COR-L47 (cell line): ENCODE measurements at places on chromosomes 2 and 18.

- no peak for DNase-seq
Measured at GRCh38 chr2:134717286-134718022, 1.3 kb downstream of the TMEM163 start.

DNA sequence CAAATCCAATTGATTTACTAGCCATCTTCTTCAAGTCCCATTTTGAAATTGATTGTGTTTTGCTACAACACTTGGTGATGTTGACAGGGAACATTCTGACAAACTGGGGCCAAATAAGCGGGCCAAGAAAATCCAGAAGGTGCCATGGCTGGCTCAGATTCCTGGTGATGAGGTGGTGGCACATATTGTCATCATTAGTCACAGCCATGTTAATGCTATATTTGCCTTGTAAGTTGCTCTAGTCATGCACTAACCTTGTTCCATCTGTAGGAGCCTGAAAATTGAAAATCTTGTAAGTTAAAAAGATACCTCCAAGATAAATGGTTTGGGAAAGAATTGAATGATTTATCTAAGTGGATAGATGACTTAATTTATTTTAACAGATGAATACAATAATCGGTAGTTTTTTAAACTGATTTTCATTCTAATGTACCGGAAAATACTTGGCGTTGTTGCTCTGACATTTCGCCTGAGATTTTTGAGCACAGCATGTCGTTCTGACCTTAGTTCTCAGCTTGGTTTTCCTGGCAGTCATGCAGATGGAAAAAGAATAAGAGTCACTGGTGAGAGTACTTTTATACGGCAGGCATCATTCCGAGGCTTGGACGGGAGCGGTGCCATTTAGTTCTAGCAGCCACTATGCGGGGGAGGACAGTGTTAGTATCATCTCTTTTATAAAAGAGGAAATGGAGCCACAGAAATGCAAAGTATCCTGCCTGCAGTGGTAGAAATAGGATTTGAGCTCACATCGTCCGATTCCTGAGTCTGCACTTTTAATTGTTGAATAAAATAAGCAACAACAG lies 133.9 kb downstream of the ZNF532 start:
- no peak for DNase-seq

DNA sequence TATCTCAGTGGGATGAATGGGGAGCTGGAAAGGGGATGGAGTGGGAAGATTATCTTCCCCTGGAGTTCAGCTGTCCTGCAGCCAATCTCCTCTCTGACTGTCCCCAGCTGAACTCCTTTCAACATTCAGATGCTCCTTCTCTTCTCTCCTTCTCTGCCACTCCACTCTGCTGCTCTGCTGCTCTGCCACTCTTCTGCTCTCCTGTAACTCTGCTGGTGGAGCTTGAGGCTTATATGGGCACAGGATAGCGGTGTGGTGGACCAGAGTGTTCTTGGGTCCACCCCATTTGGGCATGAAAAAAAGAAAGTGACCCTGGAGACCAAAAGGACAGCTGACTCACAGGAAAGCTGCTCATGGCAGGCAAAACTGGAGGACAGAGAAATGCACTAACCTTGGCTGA lies 26.6 kb downstream of the FAHD2B start:
- DNase-seq, result no peak

DNA sequence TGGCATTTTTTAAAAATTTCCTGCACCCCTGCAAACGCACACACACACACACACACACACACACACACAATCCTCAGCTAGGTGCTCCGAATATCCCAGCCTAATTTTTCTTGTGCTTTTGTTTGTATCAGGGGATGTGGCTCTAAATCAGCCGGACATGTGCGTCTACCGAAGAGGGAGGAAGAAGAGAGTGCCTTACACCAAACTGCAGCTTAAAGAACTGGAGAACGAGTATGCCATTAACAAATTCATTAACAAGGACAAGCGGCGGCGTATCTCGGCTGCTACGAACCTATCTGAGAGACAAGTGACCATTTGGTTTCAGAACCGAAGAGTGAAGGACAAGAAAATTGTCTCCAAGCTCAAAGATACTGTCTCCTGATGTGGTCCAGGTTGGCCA lies 1.8 kb downstream of the HOXD13 start:
- no peak for DNase-seq

DNA sequence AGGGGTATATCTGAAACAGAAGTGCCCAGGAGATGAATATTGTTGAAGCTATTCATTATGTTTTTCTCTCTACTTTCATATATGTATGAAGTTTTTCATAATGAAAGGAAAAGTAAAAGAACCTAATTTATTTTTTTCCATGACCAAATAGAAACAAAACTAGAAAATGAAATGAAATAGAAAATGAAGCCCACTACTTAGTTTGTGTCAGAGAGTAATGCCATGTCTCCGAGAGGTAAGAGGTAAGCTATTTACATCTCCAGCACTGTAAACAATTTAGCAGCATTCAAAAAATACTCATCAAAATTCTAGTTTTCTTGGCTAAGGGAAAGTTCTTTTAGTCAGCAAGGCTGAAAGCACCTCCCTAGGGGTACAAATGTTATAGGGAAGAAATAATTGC lies 238.6 kb downstream of the PTH2R start:
- no peak for DNase-seq
